Left ventricle myocardium inferior (tissue), 1 donor: ENCODE measurements at places on chromosomes 6 and 20.

DNA sequence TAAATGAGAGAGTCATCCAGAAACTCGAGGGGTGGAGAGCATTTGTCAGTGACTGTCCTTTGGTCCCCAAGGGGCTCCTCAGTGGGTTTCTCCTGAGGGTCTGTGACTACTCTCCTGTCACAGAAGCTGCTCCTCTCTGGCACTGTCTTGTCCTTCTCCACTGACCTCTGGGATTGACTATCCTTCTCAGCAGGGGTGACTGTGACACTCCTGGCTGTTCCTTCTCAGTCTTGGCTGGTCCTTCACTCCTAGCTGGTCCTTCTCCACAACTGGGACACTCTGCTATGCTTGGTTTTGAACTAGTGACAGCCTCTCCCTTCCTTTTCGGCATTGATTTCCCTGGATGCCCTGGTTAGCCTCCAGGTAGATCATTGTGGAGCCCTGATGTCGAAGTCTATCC is 33.5 kb downstream of the DYNLT1 start:
- H3K4me3 ChIP-seq: no peak overlapping the region
- no peak for DNase-seq
- H3K27me3 ChIP-seq: no peaks in the 10 kb centered on the region
- peaks cover 37% of the 10 kb centered on the region for H3K36me3 ChIP-seq
- peak overlapping the region; percentile 49 for H3K27ac ChIP-seq
- peaks cover 38% of the 10 kb centered on the region for H3K4me1 ChIP-seq

GRCh38 chr6:126447367-126447766 is 107.5 kb downstream of the CENPW start:
- DNase-seq: no peak
- H3K4me3 ChIP-seq: no peak overlapping the region
- no peaks in the 10 kb centered on the region for H3K27me3 ChIP-seq
- no peaks in the 10 kb centered on the region for H3K4me1 ChIP-seq

GRCh38 chr20:33686100-33686983 is at the start of gene E2F1:
TSS of gene E2F1 (minus strand) at chr20:33686385. CDS start at chr20:33686264, 121 bp downstream.
- no peaks in the 10 kb centered on the region for H3K36me3 ChIP-seq
- H3K27me3 ChIP-seq: no peaks in the 10 kb centered on the region
- H3K27ac ChIP-seq: peak within 1 kb of the TSS; percentile 73

DNA sequence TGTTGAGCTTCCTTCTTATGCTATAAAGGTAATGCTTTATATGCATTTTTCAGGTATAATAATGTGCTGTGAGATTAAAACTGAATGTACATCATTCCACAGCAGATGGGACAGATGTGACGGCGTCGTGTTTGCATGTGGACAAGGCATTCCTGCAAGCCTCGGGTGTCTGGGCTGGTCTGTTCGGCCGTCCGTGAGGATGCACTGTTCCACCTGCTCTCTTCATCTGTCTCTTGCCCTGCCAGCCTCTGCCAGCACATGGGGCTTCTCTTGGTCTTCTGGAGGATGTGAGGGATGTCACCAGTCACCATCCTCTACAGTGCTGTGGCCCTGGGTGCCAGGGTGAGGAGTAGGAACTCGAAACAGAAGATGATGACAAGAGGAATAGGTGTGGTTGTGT is 223.2 kb downstream of the ERMARD start:
- DNase-seq: no peak
- peaks cover 5% of the 10 kb centered on the region for H3K4me1 ChIP-seq
- no peak overlapping the region for H3K4me3 ChIP-seq
- no peaks in the 10 kb centered on the region for H3K36me3 ChIP-seq

GRCh38 chr6:1597924-1598323 is 11.8 kb upstream of the FOXC1 start:
- no peak overlapping the region for H3K27ac ChIP-seq
- H3K4me1 ChIP-seq: peaks cover 10% of the 10 kb centered on the region
- DNase-seq: no peak
- no peaks in the 10 kb centered on the region for H3K36me3 ChIP-seq
- H3K27me3 ChIP-seq: peaks cover 80% of the 10 kb centered on the region
- H3K4me3 ChIP-seq: no peak overlapping the region

GRCh38 chr6:87820343-87820984 is 118.4 kb upstream of the AKIRIN2 start:
- no peak overlapping the region for H3K27ac ChIP-seq
- no peak for DNase-seq
- H3K27me3 ChIP-seq: no peaks in the 10 kb centered on the region
- H3K36me3 ChIP-seq: no peaks in the 10 kb centered on the region
- no peak overlapping the region for H3K4me3 ChIP-seq

DNA sequence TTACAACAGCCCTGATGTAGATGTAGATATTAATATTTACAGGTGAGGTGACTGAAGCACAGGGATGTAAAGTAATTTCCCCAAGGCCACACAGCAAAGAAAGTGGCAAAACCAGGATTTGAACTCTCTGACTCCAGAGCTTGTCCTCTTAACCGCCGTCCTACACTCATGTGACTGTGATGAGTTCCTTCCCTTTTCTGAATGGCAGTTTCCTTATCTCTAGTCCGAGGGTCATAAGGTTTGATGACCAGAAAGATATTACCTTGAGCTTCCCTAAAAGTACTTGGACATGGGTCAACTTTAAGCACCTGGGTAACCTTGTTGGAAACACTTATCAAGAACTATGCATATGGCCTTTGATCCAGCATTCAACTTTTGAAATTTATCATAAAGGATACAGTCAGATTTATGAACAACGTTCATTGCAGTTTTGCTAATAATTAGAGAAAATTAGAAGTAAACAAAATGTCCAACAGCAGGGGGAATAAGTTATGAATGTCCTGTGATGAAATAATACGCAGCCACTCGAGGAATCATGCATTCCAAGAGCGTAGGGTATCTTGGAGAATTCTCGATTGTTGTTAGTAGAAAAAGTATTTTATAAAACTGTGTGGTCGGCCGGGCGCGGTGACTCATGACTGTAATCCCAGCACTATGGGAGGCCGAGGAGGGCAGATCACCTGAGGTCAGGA is 2.3 kb upstream of the TLDC2 start:
- H3K36me3 ChIP-seq: no peaks in the 10 kb centered on the region
- H3K4me1 ChIP-seq: peaks cover 9% of the 10 kb centered on the region
- no peaks in the 10 kb centered on the region for H3K27me3 ChIP-seq
- no peak overlapping the region for H3K4me3 ChIP-seq

- H3K4me3 ChIP-seq: no peak overlapping the region
- DNase-seq: no peak
- no peak overlapping the region for H3K27ac ChIP-seq
- H3K27me3 ChIP-seq: no peaks in the 10 kb centered on the region
- H3K4me1 ChIP-seq: peaks cover 9% of the 10 kb centered on the region
- no peaks in the 10 kb centered on the region for H3K36me3 ChIP-seq
These were observed 55.6 kb downstream of the SLX4IP start for GRCh38 chr20:10490706-10491105.

GRCh38 chr6:110748453-110748852 is 66.8 kb downstream of the CDK19 start:
- H3K36me3 ChIP-seq: peaks cover 6% of the 10 kb centered on the region
- H3K27me3 ChIP-seq: no peaks in the 10 kb centered on the region
- H3K27ac ChIP-seq: no peak overlapping the region
- DNase-seq: no peak
- H3K4me1 ChIP-seq: peaks cover 11% of the 10 kb centered on the region

GRCh38 chr6:137700751-137701477 is 166.1 kb upstream of the TNFAIP3 start:
- H3K27me3 ChIP-seq: no peaks in the 10 kb centered on the region
- peak overlapping the region; percentile 2 for H3K27ac ChIP-seq
- H3K4me3 ChIP-seq: no peak overlapping the region
- no peaks in the 10 kb centered on the region for H3K36me3 ChIP-seq
- H3K4me1 ChIP-seq: peaks cover 45% of the 10 kb centered on the region
- DNase-seq: no peak

DNA sequence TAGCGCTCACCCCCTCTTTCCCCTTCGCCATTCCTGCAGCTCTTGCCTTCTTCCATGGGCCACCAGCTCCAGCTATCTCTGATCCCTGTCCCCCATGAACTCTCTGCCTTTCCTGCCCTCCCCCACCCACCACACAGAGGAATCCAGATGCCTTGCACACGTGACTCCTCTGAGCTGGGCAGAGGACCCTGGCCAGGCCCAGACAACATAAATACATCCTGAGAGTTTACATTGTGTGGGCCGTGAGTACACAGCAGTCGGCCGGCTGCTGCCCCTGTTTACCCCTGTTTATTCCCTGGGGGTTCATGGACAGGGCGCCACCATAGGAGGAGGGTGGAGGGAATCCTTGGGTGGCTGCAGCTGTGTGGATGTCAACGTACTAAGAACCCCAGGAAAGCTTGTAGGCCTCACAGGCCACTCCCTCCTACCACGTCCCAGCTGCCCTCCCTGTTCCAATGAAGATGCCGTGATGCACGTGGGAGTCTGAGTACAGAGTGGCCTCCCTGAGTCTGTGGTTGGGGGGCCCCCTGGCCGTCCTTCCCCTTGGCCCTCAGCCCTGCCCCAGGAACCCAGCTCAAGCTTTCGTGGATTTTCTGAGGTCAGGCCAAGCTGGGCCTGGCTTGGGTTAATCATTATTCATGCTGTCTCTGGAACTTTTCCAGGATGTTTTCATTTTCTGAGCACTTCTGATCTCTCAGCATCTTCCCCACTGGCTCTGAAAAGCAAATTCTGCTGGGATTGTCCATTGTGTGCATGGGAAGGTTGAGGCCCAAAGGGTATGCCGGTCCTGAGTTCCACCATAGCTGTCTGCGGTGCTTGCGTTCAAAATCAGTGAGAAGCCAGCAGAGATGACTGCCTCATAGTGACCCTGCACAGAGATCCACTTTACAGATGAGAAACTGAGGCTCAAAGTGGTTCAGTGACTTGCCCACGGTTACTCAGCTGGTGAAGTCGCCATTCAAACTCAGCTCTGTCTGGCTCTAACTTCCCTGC is 136.3 kb downstream of the MRPL14 start:
- H3K27ac ChIP-seq: peak overlapping the region; percentile 93
- no peak for DNase-seq
- H3K4me3 ChIP-seq: peak overlapping the region; percentile 1
- peaks cover 59% of the 10 kb centered on the region for H3K4me1 ChIP-seq
- no peaks in the 10 kb centered on the region for H3K36me3 ChIP-seq

DNA sequence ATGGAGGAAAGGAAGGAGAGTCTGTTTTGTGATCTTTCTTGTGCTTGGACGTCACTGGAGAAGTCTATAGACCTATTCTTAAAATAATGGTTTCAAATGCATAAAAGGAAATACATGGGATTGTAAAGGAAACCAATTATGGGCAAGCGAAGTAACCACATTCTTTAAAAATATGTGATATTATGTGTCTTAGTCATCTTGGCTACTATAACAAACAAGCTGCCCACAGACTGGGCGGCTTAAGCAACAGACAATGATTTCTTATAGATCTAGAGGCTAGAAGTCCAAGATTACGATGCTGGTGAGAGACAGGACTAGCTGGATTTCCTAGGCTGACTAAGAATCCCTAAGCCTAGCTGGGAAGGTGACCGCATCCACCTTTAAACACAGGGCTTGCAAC is 49.4 kb upstream of the CD83 start:
- H3K27ac ChIP-seq: no peak overlapping the region
- DNase-seq: no peak
- peaks cover 4% of the 10 kb centered on the region for H3K27me3 ChIP-seq
- H3K4me1 ChIP-seq: no peaks in the 10 kb centered on the region

GRCh38 chr6:162670345-162670744 is 57.2 kb downstream of the PRKN start:
- H3K27ac ChIP-seq: peak overlapping the region; percentile 76
- peaks cover 19% of the 10 kb centered on the region for H3K4me1 ChIP-seq
- H3K4me3 ChIP-seq: peak overlapping the region; percentile 30
- DNase-seq: no peak
- H3K36me3 ChIP-seq: no peaks in the 10 kb centered on the region

DNA sequence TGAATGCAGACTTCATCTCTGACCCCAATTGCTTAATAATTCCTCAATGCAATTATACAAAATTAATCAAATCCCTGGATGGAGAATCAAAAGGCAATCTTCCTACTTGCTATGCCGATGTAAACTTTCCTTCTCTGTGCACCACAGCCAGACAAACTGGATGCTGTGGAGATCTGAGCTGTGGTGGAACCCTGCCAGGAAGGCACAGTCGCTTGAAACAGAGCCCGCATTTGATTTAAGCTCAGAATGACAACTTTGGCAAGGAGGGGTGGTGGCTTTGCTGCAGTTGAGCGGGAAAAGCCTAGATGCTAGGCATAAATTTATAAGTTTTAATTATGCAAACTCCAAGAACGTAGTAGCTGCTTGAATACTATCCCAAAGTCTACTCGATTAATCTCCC is 190.8 kb downstream of the MTFR2 start:
- H3K4me1 ChIP-seq: peaks cover 82% of the 10 kb centered on the region
- peak overlapping the region; percentile 2 for H3K4me3 ChIP-seq
- H3K36me3 ChIP-seq: no peaks in the 10 kb centered on the region
- peak overlapping the region; percentile 60 for H3K27ac ChIP-seq
- DNase-seq: peak; percentile 39

- H3K27me3 ChIP-seq: no peaks in the 10 kb centered on the region
- no peaks in the 10 kb centered on the region for H3K36me3 ChIP-seq
- no peaks in the 10 kb centered on the region for H3K4me1 ChIP-seq
- H3K4me3 ChIP-seq: no peak overlapping the region
- H3K27ac ChIP-seq: no peak overlapping the region
- DNase-seq: no peak
These were observed 78.8 kb downstream of the VEGFA start for GRCh38 chr6:43848671-43849391.

DNA sequence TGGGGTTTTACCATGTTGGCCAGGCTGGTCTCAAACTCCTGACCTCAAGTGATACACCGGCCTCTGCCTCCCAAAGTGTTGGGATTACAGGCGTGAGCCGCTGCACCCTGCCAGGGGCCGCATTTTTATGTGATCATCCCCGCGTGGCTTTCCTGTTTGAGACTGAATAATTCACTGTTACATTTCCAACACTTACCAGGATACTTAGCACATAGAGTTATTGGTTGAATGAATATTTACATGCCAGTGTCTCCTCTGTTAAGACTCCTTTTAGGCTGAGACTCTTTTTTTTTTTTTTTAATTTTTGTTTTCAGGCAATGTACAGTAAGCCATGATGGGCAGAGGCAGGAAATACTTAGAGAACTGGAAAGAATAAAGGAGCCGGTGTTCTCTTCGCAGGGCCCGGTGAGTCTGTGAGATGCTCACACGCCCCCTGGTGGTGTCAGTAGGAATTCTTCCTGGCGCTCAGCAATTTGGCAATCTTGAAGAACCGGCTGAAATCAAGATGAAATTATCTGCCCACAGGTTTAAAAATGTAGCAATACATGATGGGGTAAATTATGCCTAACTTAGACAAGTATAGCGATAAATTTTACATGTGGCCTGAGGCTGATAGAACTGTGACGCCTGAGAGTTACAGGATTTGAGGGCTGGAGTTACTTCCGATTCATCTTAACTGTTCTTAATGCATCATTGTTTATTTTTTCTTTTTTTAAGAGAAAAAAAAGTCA is 7.6 kb upstream of the RNF114 start:
- no peaks in the 10 kb centered on the region for H3K27me3 ChIP-seq
- no peak overlapping the region for H3K4me3 ChIP-seq
- no peaks in the 10 kb centered on the region for H3K36me3 ChIP-seq
- H3K27ac ChIP-seq: no peak overlapping the region
- peak; percentile 72 for DNase-seq

- no peak overlapping the region for H3K4me3 ChIP-seq
- H3K36me3 ChIP-seq: no peaks in the 10 kb centered on the region
- no peak for DNase-seq
These were observed 3.3 kb downstream of the CAPN11 start for GRCh38 chr6:44161997-44162338.
